ENCODE measurements at places on chromosomes 12 and 14. TPM values are rescaled to one million over a fixed set of nuclear protein-coding genes. Genes with fewer than 3 reads are reported as not detected.

The MYF6 gene
- not detected for total RNA-seq

The PA2G4 gene
- total RNA-seq: 61.3 TPM

The C12orf60 gene
- 2.2 TPM for total RNA-seq

The IL26 gene
- not detected for total RNA-seq

The PZP gene
- 0.12 TPM for total RNA-seq

- DNase-seq: peak; percentile 59
Measured at GRCh38 chr12:51217133-51217967, 512 bp downstream of the POU6F1 start.

DNA sequence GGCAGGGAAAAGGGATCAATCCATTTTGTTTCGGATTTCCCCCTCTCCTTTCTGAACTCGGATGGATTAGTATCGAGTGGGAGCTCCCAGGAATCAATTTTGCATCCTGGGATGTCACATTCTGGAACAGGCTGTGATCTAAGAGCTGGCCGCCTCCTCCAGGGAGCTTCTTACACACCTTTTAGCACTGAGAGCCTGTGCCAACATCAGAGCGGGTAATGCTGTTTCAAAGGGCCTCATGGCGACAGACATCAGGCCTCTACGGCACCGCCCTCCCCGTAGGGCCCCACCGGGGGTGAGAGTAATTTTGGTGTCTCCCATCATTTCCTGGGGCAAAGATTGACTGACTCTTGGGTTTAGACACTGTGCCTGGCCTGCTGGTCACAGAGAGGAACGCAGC lies 2.7 kb downstream of the GALNT9 start:
- DNase-seq: no peak

GRCh38 chr12:8678661-8679111 lies 16.1 kb upstream of the MFAP5 start:
- no peak for DNase-seq

DNA sequence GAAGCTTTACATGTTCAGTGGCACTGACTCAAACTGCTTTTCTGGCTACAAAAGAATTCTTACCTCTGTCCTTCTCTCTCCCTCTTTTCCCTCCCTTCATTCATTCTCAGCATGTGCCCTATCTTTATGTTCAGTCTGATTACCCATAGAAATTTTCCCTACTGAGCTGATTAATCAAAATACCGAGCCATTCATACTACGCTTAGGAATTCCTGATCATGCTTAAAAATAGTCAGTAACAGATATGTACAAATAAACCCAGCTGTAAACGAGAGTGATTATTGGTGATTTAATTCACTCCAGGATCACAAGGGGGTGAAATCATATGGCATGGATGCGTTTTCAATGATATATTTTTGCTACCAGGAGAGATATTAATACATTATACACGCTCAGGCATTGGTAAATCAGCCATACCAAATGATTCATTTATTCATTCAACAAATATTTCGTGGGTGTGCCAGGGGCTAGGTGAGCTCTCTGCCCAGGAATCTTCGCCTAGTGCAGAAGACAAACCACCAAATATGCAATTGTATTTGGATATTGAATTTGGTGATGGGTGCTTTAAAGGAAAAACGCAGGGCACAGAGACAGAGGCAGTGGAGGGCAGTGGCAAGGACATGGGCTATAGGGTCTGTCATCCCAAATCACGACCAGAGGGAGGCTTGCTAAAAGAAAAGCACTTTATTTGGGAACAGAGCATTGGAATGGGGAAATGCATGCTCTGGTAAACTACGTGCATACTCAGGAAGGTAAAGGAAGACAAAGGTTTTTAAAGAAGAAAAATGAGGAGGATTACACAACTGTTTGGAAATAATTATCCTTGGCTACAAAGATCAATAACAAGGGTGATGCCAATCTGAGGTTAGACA lies 13.9 kb upstream of the VRK1 start:
- no peak for DNase-seq
